ENCODE measurements at places on chromosomes 4 and X.

DNA sequence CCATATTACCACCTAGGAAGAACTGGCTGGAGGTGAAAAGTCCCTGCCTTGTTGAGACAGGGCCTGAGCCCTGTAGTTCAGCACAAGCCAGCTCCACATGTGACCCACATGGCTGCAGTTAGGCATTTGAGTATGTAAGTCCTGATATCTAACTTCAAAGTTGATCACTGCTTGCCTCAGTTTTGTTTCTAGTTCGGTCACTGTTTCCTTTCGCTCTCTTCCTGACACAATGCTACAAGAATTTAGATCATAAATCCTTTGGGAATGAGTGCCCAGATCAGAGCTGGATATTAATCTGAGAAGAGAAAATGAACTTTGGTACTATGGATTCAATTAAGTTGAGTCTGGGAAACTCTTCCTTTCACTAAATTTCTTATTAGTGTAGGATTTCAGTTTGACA, 48.4 kb downstream of the AKAP4 start:
- no peak for DNase-seq

GRCh38 chr4:15714646-15715435, 12.0 kb downstream of the BST1 start:
- DNase-seq: no peak

GRCh38 chrX:105773801-105774200, 48.5 kb upstream of the NRK start:
- DNase-seq: no peak

GRCh38 chr4:90127223-90127705, at the start of gene CCSER1:
Gene CCSER1, plus strand, starts transcription at chr4:90127394.
- peak; percentile 25 for DNase-seq

- DNase-seq: no peak
These were observed 135.2 kb downstream of the SLIT2 start for GRCh38 chr4:20386906-20387305.

DNA sequence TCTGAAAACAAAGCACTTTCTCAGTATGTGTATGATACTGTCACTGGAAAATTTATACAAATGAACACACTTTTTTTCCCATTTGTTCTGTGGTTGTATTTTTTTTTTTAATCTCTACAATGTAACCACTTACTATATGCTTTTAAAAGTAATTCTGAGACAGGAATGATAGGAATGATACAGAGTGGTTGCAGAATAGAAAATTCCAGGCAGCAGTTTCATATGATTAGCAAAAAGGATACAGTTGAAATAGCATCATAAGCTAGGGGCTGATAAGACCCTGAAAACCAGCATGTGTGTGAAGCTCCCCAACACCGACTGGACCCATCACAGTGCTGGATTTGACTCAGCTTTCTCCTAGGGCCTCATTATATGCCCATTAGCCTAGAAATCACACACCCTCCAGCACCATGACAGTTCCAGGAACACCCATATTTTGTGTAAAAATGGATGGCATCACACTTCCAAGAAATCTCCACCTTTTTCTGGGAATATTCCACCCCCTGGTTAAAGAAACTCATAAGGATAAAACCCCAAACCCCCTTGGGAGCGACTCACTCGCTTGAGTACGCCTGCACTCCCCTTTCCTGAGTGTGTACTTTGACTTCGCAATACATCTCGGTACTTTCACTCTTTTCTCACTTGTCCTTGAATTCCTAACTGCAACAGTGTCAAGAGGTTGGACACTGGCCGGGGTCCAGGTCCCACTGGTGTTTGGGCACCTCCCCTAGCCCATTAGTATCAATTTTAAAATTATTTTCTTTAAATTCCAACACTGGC, 77.4 kb upstream of the AGA start:
- DNase-seq: no peak

- DNase-seq: no peak
These were observed 175.8 kb downstream of the RCHY1 start for GRCh38 chr4:75338352-75338880.

DNA sequence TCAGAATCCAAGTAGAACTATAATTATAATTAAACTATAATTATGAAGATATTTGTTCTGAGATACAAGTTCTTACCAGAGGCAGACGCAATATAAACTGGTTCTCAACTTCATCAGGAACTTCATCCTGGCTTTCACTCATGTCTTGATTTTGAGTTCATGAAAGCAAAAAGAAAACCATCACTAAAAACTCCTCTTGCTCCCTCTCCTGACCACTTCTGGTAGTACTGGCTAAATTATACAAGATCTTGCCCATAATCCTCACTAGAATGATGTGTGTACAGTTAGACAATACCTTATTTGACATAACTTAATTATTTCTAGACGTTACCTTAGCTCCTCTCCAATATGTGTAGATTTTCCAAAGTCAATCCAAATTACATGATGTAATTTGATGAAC, 3.7 kb downstream of the TAF7L start:
- DNase-seq: no peak

DNA sequence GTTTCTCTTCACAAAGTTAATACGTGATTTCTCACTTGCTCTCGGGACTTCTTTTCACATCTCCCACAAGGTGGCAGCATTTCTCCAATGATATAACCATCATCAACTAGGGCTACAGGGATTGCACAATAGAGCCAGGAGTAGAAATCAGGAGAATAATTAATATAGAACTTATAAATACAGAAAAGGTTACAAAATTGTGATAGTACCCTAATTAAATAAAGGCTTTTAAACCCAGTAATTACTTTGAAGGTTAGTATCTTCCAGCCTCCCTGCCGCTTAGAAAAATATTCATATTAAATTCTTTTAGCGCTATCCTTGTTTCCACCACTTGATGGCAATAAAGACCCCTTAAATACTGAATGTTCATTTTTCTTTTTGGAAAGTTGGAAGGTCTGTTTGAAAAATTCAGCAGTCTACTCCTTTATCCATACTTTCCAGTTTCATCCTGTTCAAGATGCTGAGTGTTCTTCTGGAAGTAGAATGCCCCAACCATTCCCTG, 65.8 kb downstream of the RASGEF1B start:
- DNase-seq: no peak

DNA sequence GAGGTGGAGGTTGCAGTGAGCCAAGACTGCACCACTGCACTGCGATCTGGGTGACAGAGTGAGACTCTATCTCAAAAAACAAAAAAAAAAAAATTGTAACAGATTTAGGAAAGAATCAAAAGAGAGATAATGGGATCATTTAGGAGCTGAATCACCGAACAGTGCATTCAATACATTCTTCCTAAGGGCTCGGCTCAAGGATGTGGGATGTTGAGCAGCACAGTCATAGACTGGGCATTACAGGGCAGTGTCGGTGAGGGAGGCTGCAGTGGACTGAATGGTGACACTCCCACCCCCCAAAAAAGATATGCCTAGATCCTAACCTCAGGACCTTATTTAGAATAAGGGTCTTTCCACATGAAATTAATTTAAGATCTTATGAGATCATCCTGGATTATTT, 70.0 kb downstream of the EVC2 start:
- DNase-seq: no peak

DNA sequence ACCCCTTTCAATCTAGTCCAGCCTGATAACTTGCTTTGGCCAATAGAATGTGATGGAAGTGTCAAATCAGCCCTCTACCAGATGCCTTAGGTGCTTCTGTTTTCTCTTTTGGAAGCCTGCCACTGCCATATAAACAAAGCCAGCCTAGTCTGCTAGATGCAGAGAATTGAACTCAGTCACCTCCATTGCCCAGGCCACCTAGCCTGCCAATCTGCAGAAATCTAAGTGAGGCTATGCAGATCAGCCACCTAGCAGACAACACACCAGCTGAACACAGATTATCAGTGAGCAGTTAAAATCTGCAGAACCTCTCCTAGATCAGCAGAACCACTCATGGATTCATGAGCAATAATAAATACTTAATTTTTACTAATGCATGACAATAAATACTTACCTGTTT, 1108.2 kb downstream of the PCDH18 start:
- DNase-seq: no peak

GRCh38 chrX:261919-262352, 19.2 kb upstream of the PLCXD1 start:
- no peak for DNase-seq

DNA sequence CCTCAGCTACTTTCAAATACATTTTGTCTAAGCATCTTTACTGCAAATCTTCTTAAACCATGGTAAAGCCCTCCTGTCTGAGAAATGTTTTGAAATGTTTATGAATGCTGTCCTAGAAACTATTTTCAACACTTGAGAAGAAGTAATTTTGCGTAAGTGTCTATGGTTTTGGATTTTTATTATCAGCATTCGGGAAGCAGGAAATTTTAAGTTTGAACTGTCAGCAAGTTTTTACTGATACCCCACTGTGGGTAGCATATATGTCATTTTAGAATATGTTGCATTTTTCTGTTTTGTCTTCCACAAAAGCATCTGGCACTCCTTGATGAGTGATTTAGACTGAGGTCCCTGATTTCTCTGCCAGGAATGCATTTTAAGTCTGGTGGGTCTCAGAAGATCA, 302.4 kb upstream of the GIMD1 start:
- DNase-seq: no peak

- DNase-seq: no peak
These were observed 417.1 kb upstream of the GALNT7 start for GRCh38 chr4:172751550-172751949.

DNA sequence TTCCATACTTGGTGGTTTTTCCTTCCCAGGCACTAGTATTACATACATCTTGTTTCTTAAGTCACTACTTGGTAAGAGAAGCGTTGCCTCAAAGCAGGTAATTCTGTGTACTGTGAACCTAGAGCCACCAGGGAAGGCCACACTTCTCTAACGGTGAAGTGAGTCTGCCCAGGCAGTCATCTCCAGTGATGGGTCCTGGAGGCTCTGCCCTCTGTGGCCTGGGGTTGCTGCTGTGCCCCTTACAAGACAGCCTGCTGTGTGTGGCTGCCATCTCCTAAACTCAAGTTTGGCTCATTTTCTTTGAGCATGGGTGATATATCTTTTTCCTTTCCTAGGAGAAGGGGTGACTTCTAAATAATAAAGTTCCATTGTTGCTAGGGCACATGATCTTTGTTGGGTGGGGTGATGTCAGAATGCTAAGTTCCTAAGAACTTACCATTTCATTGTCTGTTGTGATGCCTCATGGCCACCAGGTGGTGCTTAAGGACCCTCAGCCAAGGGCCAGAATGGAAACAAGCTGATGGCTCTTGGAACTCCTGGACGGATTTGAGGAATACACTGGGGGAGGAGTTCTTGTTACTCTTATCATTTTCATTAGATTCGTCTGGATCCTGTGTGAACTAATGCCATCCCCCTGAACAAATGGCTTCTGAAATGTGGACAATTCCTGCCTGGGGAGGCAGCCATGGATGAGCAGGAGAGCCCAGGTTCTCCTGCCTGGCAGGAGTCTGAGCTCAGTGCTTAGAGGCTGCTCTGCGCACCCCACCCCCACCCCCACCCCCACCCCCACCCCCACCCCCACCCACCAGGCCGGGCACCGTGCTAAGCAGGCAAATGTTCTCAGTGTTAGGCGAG, 41.1 kb upstream of the WDR1 start:
- no peak for DNase-seq

DNA sequence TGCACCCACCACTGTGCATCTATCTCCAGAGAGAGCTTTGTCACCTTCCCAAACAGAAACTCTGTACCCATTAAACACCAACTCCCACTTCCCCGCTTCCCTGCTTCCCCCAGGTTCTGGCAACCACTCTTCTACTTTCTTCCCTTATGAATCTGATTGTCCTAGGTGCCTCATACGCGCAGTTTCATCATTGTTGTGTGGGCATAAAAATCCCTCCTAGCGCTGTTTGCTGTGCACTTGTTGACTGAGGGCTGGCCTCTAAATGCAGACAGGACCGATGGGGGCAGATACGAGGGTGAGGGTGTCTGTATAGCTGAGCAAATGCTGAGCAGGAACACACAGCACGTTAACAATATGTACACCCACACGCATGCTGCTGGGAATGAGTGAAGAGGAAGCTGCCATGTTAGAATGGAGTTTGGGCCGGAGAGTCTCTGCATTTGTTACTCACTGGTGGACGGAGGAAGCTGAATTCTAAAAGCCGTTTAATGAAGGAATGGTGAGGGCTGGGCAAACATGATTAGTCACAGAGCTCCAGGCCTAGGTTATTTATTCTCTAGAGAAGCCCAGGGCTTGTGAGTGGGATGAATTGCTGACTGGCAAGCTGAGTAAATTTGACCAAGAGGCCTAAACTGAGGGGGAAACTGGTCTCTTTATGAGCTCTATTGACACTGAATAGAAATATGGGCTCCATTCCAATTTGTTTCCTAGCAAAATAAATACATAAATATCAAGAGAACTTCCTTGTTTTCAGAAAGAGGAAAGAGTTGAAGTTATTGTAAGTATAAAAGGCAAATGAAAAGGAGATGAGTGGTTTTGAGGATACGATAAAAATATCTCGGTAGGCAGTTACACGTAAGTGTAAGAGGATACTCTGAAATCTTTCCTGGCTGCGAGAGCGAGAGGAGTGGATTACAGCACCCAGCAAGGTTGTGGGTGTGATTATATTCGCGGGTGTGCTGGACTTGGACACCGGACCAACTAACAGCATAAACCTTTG, 95.9 kb upstream of the RPS6KA3 start:
- DNase-seq: no peak

DNA sequence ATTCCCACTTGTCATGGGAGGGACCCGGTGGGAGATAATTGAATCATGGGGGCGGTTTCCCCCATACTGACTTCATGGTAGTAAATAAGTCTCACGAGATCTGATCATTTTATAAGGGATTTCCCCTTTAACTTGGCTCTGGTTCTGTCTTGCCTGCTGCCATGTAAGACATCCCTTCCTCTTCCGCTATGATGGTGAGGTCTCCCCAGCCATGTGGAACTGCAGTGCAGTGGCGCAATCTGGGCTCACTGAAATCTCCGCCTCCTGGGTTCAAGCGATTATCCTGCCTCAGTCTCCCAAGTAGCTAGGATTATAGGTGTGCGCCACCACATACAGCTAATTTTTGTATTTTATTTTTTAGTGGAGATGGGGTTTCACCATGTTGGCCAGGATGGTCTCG, 2.9 kb downstream of the HPGDS start:
- DNase-seq: no peak

DNA sequence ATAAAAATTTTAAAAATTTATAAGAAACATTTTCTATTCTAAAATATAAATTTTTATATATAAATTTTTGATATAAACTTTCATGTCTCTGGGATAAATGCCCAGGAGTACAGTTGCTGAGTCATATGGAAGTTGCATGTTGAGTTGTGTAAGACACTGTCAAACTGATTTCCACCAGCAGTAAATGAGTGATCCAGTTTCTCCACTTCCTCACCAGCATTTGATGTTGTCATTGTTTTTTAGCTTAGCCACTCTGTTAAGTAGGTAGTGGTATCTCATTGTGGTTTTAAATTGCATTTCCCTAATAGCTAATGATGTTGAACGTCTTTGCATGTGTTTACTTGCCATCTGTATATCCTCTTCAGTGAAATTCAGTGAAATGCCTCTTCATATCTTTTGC, 66.5 kb downstream of the MAMLD1 start:
- DNase-seq: no peak

All from esophagus squamous epithelium (tissue), 5 donors.